ENCODE measurements at places on chromosomes 3 and 15.
A peak's percentile ranks its signal among the peaks of the same experiment; 100 is the strongest.

- peak; percentile 11 for DNase-seq
Measured at GRCh38 chr15:71800835-71801745, 9.3 kb upstream of the NR2E3 start.

DNA sequence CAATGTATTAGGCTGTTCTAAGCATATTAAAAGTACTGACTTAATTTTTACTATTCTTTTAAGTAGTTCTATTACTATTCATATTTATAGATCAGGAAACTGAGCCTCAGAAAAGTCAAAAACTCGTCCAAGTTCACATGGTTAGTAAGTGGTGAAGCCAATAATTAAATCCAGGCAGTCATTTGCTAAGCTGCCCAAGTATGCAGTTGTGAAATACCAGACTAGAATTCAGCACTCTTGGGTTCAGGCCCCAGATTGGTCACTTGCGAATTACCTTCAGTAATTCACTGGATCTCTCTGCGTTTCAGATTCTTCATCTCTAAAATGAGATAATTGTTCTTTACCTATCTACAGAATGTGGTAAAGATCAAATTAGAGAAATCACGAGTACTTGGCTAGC is 161.9 kb upstream of the CADPS start:
- no peak for DNase-seq

DNA sequence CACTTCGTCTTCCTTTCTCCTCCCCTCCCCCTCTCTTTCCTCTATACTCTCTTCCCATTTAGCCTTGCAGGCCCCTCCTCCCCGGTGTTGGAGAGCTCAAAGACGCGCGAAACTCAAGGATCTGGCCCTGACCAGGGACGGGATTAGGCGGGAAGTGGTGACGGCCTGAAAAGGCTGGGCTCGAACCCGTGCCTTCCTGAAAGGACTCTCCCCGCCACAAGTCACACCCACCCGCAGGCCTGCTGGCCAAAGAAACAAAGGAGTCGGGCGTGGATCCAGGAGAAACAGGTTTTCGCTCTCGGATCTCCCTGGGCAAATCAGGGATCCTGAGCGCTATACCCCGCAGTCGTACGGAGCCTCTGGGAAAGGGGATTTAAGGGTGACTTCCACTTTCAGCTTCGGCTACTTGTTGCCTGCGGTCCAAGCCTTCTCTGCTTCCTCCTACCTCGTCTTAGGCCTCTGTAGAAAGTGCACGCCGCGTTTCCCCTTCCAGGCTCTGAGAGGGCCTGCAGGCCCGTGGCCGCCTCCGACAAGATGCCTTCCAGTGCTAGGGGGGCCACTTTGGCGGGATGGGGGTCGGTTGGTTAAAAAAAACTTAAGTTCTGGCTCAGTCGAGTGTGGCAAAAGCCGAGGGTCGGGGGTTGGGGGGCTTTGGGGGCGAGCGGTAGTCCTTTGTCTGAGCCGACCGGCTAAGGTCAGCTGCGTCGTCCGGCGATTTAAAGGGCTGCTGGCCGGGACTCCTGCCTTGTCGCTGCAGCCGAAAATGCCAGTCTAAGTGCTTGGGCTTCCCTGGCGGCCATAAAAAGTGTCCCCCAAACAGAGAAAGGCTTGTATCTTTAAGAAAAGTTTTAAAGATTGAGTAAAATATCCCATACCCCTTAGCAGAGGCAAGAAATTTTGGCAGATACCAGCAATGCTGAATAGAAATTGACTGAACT is 8.2 kb downstream of the ZIC4 start:
- DNase-seq: no peak

DNA sequence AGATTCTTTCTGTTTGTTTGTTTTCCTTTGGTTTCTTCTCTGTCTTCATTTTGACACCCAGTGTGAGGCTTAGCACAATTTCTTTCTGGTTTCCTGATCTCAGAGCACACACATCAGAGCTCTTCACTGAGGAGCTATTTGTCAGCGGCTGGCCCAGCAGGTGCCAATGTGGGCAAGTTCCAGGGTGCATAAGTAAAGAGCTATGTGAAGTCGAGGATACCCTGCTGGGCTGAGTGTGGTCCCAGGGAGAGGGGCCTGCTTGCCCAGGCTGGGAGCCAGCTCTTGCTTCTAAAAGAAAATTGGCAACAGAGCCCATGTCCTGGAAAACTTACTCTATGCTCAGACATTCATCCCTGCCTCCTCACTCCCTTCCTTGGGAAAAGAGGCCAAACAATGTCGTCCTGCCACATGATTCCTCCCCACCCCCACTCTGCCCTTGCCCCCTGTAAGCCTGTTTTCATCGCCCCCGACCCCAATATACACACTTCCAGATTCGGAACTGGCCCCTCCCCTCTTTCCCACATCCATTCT is 101.2 kb downstream of the ST8SIA2 start:
- DNase-seq: peak; percentile 10

DNA sequence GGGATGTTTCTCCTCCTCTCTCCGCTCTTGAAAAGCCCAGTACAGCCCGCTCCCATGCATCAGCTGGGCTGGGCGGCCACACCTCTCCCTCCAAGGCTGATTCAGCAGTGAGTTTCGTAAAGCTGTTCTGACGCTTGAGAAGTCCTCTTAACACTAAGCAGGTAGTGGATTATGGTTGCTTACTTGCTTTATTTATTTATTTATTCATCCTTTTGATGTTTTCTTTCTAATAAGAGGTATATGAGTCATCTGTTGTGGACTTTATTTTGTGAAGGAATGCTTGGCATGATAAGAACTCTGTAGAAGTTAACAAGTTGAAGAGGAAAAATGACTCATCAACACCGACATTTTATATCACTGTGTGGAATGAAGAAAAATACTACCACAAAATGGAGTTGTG is 285.0 kb downstream of the SQOR start:
- no peak for DNase-seq

- no peak for DNase-seq
Measured at GRCh38 chr15:40106203-40107161, 2.2 kb downstream of the BMF start.

GRCh38 chr15:100869151-100869999 is 10.3 kb upstream of the ALDH1A3 start:
- DNase-seq: no peak

GRCh38 chr3:178856804-178857203 is 214.8 kb downstream of the ZMAT3 start:
- no peak for DNase-seq

- DNase-seq: peak; percentile 65
Measured at GRCh38 chr3:4656059-4656458, 162.9 kb downstream of the ITPR1 start.

GRCh38 chr3:134232151-134232550 is 18.5 kb downstream of the RYK start:
- DNase-seq: no peak

DNA sequence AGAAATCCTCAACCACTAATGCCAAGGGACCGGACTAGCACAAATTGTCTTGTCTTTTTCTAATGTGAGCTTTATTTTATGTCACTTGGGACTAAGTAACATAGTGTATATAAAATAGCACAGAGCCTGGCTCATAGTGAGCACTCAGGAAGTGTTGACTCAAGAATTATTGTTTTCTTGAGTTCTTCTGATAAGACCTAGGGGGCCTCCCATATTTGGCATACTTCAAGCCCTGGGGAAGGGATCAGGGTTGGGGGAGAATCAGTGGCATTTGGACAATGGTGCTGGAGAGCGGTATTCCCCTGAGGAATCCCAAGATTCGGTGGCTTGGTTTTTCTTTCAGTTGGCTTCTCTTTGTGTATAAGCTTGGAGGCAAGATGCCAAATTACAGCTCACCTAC is 19.4 kb downstream of the ZNF80 start:
- DNase-seq: no peak

GRCh38 chr3:154729741-154730140 is 299.8 kb upstream of the GPR149 start:
- DNase-seq: no peak

DNA sequence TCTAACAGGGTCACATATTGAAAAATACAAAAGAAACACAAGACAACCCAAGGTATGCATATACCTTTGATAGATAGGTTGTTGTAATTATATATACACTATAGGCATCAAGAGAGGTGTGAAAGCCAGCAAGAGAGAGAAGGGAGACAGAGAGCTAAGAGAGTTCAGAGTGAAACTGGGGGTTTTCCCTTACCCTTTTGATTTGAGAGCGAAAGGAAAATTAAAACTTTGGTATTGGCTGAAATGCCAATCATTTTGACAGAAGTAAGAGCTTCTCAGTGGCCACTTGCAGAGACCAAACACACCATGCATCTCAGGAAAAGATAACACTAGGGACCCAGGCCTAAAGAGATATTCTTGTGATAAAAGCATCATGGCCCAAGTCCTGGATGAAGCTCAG is 183.6 kb downstream of the SHOX2 start:
- no peak for DNase-seq

All from globus pallidus (tissue), 1 donor.